ENCODE measurements at places on chromosomes 1 and 21.

- no peak for DNase-seq
These were observed 65.1 kb downstream of the DDR2 start for GRCh38 chr1:162697140-162697895.

DNA sequence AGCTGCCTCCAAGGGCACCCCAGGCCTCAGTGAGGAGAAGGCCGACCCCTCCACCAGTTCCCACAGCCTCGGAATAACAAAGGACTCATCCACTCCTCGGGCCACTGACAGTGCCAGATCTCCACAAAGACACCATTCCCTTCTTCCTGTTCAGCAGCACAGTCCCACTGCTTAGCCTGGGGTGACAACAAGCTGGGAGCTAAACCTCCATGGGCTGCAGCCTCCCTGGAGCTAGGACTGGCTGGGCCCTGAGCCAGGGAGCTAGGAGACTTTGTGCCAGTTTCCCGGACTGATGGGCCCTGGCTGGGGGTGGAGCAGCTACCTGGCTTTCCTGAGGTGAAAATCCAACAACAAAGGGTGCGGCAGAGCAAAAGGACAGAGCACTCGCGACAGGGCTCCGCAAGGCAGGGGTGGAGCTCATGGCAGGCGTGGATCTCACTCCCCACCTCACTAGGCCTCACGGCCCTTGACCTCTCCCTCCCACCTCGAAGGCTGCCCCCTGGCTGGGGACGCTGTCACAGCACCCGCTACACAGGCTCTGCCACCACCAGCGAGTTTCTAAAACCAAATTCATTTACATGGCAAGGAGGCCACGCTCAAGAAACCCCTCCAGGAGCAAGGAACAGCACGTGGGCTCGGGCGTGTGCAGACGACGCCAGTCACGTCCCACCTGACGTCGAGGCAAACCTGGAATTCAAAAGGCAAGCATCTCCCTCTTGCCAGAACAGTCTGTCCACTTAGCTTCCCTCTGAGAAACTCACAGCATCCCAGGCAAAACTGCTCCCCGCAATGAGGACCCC lies 13.8 kb downstream of the SLC35E2B start:
- peak; percentile 11 for DNase-seq

DNA sequence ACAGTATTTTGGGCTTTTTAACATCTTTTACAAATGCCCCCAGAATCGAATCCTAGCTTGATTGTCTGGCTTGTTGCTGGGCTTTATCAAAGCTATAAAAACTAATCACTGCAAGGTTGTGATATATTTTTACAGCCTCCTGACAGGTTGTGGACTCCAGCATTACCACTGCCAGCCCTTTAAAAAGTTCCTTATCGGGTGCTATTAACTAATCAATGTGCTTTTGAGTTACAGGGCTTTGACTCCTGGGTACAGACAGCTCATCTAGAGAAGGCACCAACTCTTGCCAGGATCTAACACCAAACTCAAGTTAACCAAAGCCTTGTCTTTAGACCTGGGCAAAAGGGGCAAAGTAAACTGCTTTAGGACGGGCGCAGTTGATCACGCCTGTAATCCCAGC lies 16.6 kb downstream of the GON4L start:
- no peak for DNase-seq

GRCh38 chr1:111097356-111098099 lies 42.4 kb downstream of the DRAM2 start:
- DNase-seq: no peak

DNA sequence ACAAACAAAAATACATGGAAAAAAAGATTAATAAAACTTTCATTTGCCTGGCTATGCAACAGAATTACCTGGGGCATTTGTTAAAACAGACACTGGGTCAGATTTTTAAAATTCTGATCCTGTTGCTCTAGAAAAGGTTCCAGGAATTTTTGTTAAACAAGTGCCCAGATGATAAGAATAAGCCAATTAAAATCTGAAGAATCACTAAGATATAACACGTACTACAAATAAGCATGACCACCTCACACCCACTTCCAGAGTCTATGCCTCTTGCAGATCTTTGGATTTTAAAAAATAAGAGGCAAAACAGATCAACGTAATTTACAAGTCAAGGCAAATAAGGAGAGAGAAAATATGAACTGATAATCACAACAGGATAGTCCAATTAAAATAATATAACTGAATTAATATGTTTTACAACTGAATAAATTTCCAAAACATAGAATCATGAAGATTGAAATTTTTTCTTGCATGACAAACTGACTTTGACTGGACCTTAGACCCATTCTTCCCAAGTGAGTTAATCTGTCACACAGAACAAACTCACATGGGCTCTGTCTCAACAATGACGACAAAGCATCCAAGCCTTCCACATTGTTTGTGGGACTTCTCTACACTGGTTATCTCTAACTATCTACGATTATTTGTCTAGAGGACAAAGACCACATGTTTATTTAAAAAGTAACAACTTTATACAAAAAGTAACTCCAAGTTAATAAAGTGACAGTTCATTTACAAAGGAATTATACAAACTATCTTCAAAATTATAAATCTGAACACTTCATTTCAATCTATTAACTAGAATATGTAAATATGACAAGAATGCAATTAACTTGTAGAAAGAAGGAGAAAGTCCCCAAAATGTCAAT lies 56.9 kb downstream of the COP1 start:
- DNase-seq: no peak

- DNase-seq: no peak
These were observed 23.6 kb downstream of the PTPRU start for GRCh38 chr1:29259802-29260441.

DNA sequence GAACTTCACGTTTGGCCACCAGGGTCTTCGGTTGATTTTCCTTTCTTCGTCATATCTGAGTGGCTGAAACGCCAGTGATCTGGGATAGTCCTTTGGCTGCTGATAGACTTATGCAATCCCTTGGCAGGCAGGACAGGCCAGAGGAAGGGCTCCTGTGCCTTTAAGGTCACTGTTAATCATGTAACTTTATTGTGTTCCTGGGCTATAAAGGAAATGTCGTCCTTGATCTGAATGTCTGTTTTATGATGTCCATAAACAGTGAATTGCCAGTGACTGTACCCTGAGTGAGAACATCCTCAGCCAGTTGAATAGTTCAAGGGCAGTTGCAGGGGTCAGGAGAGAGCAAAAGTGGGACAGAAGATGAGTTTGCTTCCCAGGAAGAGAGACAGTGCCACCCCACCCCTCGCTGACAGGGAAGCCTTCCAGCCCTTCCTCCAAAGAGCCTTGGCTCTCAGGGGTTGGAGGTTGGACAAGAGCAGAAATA lies 68.0 kb downstream of the PDE9A start:
- no peak for DNase-seq

- no peak for DNase-seq
These were observed 18.4 kb downstream of the FMN2 start for GRCh38 chr1:240109920-240110636.

GRCh38 chr1:16352842-16353535 lies 709 bp upstream of the FBXO42 start:
- DNase-seq: no peak

- DNase-seq: no peak
These were observed 4.1 kb upstream of the ACOT11 start for GRCh38 chr1:54543729-54544496.

GRCh38 chr1:84506729-84507453 lies 510 bp upstream of the GNG5 start:
- no peak for DNase-seq

- no peak for DNase-seq
These were observed 43.2 kb downstream of the ZYG11B start for GRCh38 chr1:52769346-52770033.

DNA sequence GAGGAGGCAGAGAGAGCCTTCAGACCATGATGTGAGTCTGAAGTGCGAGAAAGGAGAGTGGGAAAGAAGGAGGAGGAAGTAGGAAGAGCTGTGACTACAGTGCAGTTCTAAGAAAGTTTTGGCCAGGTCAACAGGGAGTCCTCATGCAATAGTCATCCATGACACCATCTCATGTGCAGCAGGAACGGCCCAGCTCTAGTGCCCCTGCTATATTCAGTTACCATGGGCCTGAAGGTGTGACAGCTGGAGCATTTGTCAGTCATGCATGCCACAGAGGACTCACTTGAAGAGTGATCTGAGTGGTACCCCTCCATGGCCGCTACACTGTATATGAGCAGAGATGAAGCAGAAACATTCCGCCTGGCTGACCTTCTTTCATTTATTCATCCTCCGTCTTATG lies 77.9 kb downstream of the OMA1 start:
- DNase-seq: no peak

DNA sequence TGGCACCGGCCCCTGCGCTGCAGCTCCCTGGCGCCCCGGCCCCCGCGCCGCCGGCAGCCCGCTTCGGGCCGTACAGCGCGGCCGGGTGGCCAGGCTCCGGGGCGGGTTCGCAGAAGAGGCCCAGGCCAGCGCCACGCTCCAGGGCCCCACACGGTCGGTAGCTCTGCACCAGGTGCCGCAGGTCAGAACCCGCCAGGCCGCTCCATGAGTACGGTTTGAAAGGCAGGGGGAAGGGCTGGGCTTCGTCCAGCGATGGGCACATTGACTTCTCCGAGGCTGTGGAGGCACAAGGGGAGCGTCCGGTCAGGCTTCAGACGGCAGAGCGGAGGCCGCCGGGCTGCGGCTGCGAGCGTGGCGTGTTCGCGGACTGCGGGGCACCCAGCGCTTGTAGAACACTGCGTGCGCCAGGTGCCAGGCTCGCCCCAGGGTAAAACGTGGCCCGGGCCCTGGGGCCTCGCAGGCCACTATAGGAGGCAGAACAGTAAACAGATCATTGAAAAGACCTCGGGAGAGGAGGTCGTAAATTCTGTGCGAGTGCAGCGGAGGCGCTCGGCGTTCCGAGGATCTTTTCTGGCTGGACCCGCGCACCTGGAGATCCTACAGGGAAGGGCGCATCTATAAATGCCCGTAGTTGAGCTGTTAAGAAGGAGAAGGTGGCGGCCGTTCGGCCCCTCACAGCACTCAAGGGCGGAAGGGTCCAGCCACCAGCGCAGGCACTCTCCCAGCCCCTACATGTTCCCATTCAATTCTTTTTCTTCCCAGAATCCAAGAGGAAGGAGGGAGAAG lies 5.7 kb downstream of the GFI1 start:
- DNase-seq: no peak

- peak; percentile 62 for DNase-seq
These were observed 15.2 kb downstream of the POGZ start for GRCh38 chr1:151443846-151444782.

- no peak for DNase-seq
These were observed 22.3 kb downstream of the MYBPH start for GRCh38 chr1:203153051-203153988.

DNA sequence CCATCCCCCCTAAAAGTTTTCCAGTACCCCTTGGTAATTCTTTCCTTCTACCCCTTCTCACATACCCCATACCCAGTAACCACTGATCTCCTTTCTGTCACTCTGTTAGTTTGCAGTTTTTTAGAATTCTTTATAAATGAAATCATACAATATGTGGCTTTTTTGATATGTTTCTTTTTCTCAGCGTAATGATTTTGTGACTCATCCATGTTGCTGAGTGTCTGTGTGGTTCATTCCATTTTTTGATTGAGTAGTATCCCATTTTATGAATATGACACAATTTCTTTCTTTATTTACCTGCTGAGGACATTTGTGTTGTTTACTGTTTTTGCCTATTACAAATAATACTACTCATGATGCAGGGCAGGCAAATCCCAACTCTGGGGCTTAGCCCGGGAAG lies 1605.3 kb downstream of the BRINP3 start:
- DNase-seq: no peak

DNA sequence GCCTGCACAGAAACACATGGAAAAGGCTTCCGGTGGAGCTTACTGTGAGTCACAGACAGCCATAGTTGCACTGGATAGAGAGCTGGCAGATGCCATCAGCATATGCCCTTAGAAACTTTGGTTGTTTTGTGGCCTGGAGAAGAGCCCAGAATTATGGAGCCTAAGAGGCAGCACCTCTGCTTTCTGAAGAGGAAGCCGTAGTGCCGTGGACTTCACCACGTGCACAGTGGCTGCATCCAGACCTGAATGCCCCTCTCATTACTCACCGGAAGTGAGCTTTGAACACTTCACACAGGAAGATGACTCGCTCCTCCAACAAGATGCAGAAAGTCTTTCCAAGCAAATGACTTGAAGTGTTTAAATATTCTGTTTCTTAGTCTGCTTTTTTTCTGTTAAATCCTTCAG lies 28.4 kb downstream of the JUN start:
- DNase-seq: peak; percentile 90

DNA sequence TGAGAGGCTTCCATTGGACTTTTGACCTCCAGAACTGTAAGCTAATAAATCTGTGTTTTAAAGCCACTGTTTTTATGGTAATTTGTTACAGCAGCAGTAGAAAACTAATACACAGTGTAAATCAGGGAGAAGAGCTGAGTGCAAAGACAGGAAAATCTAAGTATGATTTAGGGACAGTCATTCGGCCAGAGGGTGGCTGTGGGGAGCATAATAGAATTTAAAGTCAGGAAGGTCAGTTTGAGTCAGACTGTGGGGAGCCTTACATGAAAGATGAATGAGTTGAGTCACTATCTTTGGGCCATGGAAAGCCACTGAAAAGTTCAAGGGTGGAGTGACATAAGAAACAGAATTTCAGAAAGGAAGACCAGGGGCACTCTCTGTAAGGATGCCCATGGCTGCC lies 52.4 kb upstream of the SSX2IP start:
- DNase-seq: no peak

GRCh38 chr1:110308247-110308646 lies 30.9 kb upstream of the RBM15 start:
- DNase-seq: no peak

Data from PC-9 (cell line).